ENCODE measurements at places on chromosomes 3 and 15. TPM values are rescaled to one million over a fixed set of nuclear protein-coding genes. Genes with fewer than 3 reads are reported as not detected.

CP gene
- polyA plus RNA-seq = 0.57 TPM

DCP1A gene
- polyA plus RNA-seq = 4.3 TPM

CTSH gene
- 76.9 TPM for polyA plus RNA-seq

GOLGA8N gene
- 5.9 TPM for polyA plus RNA-seq

MYO5C gene
- polyA plus RNA-seq = 5.4 TPM

DNAH12 gene
- polyA plus RNA-seq = 0.06 TPM

SLC24A5 gene
- polyA plus RNA-seq = not detected

CCR9 gene
- polyA plus RNA-seq = not detected

GCNT3 gene
- 16.3 TPM for polyA plus RNA-seq

TMC3 gene
- not detected for polyA plus RNA-seq

SNURF gene
- 1.7 TPM for polyA plus RNA-seq

PLA1A gene
- 0.10 TPM for polyA plus RNA-seq

MYL3 gene
- 0.87 TPM for polyA plus RNA-seq

CACNA2D3 gene
- 1.8 TPM for polyA plus RNA-seq

CADM2 gene
- polyA plus RNA-seq = 0.12 TPM

GRK7 gene
- polyA plus RNA-seq = not detected

STAB1 gene
- 30.5 TPM for polyA plus RNA-seq

GREM1 gene
- 1.3 TPM for polyA plus RNA-seq

All from esophagus (tissue), 2 donors.